NCI-H1092 treated with DMSO at 0.1 percent for 48 hours (cell line): ENCODE measurements at places on chromosomes 5 and 9.

GRCh38 chr5:45101146-45101545, 292.4 kb downstream of the MRPS30 start:
- no peak for DNase-seq

DNA sequence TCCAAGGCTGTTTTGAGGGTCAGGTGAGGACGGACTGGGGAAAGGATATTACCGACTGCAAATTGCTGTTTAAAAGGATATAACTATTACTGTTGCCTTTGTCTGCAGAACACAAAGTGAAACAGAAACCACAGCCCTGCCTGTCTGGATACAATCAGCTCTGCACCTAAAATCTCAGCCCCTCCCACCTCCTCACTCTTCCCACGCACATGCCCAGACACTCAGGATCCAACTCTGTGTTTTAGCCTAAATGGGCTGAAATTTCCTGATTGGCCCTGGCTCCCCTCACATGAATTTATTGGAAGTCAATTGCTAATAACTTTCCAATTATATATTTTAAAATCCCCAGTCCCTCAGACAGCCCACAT, 176.3 kb upstream of the PPP1R26 start:
- DNase-seq, result no peak

DNA sequence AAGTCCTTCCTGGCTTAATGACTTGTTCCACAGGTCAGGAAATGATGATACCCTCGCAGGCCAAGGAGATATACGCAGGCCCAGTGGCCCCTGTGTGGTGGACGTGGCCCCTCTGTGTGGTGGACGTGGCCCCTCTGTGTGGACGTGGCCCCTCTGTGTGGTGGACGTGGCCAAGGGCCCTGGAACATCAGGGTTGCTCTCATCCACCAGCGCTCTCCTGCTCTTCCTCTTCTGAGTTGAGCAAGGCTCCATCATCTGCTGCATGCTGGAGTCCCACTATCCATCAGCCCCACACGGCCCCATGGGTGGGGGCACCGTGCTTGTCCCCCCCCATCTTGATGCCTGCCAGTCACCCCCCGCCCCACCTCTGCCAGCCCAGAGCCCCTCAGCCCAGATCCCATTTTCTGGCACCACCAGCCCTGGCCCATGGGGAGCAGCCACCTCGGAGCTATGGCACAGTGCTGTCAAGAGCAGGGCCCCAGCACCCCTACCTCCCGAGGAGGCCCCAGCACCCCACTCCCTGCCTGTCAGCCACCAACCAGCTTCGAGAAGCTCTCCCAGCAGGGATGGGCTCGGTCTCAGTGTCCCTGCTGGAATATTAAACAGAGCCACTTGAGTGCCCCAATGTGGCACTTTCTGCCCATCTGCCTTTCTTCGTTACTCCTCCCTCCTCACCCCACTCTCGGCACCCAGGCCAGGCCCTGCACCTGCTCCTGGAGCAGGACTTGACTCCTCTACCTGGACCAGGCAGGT, 8.1 kb downstream of the LRRC14B start:
- DNase-seq, result no peak

DNA sequence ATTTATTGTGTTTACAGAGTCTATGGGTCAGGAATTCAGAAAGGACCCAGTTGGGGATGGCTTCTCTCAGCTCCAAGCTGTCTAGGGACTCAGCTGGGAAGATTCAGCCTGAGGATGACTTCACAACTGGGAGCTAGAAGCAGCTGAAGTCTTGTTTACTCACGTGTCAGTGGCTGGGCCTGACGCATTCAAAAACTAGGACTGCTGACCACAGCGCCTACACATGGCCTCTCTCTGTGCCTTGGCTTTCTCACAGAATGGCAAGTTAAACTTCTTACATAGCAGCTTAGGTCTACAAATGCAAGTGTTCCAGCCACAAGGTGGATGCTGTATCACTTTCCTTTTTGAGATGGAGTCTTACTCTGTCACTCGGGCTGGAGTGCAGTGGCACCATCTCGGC, 16.3 kb upstream of the PPP2CA start:
- DNase-seq, result no peak

DNA sequence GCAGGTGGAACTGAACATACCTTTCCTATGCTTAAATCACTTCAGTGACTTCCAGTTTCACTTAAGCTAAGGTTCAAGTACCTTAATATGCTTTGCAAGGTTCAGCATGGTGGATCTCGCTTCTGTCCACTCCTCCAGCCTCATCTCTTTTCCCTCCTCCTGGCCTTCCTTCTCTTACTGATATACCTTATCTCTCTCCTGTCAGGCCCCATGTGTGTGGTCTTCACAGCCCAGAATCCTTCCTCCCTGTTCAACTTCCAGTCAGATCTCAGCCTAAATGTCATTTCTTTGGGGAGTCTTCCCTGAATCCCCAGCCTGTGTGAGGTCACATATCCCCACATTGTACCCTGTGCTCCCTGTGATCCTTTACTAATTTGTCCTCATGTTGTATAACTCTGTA, 87.7 kb downstream of the ANGPTL2 start:
- DNase-seq, result no peak

- no peak for DNase-seq
Measured at GRCh38 chr5:95223566-95224258, 61.2 kb downstream of the MCTP1 start.

- DNase-seq, result no peak
Measured at GRCh38 chr9:136679431-136679941, 7.8 kb downstream of the AGPAT2 start.

GRCh38 chr9:116806075-116806474, 119.0 kb downstream of the TRIM32 start:
- DNase-seq, result no peak

- DNase-seq, result peak; percentile 75
Measured at GRCh38 chr5:103808464-103809106, 246.0 kb upstream of the NUDT12 start.

DNA sequence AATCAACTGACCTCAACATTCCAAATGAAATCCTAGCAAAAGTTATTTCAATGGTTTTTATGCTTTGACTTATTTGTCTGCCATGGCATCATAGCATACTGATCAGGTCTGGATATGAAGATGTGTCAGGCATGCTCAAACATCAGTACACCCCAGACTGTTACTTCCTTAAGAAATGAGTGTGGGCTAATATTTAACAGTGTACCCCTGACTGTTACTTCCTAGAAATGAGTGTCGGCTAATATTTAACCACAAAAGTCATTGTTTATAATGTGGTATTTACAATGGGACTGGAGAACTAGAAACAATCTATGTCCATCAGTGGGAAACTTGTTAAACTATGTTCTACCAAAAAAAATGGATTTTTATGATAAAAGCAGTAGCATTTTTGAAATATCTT, 38.1 kb upstream of the HNRNPA0 start:
- no peak for DNase-seq

- DNase-seq, result no peak
Measured at GRCh38 chr5:171575386-171575785, 155.9 kb downstream of the FGF18 start.

DNA sequence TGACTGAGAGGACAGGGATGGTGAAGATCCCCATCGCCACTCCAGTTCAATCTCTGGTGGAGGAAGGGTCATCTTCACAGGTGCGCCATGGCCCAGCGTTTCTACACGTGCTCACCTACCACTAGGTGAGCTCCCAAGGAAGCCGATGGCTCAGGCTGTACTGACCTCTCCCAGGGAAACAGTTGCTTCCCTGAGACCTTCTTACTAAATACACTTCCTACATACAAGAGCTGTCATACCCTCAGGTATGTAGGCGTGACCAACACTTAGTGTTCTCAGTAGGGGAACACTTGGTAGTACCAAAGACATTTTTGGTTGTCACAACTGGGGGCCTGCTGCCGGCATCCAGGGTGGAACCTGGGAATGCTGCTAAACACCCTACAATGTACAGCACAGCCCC, 75.2 kb downstream of the TENT4A start:
- DNase-seq, result no peak

- no peak for DNase-seq
Measured at GRCh38 chr5:167819406-167819805, 472.0 kb upstream of the WWC1 start.

GRCh38 chr5:175107865-175108264, 336.1 kb downstream of the DRD1 start:
- no peak for DNase-seq

DNA sequence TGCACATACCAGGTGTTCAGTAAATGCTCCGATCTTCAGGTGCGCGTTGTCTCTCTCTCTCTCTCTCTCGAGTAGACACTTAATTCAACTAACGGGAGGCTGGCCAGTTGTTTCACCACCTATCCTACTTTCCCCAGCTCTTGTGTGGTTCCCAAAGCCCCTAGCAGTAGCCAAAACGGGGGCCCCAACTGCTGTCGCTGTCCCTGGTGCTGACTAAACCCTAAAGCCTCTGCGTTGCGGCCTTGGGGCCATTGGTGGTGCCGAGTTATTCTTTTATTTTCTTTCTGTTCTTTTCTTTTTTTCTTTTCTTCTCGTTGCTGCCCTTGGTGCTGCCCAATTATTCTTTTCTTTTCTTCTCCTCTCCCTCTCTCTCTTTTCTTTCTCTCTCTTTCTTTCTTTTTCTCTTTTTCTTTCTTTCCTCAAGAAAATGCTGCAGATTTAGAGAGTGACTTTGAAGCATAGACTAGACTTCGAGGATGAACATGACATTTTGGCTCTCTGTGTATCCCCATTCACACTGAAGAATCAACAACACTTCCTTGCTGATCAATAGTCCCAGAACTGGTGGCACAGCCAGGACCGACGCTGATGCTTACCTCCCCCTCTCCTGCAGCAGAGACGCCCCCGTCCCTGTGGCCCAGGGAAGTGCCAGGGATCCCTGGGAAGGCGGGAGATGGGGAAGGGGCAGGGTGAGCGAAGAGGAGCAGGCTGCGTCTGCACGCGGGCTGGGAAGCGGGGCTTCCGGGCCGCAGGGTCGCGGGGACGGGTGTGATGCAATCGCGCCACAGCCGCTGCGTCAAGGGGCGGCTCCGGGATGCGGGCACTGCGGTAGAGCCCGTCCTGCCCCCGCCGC, at the start of gene FBLL1:
TSS of gene FBLL1 (plus strand) at position 785 of the 853 bp plus-strand sequence. CDS start 200 bp downstream, outside the sequence.
- peak; percentile 15 for DNase-seq

DNA sequence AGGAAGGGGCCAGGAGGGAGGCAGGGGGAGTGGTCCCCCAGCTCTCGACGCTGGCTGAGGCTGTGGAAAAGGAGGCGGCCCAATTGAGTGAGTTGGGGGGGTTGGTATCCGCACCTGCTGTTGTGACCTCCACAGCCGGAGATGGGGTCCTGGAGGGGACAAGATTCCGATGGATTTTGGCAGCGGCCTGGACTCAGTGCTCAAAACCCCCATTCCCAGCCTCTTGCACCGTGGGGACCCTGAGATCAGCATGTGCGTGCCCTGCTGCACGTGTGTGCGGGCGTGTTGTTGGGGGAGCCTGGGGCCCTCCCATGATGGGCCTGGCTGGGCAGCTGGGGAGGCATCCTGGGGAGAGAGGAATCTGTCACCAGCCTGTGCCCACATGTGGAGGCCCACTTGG, 15.0 kb downstream of the CNTFR start:
- no peak for DNase-seq

DNA sequence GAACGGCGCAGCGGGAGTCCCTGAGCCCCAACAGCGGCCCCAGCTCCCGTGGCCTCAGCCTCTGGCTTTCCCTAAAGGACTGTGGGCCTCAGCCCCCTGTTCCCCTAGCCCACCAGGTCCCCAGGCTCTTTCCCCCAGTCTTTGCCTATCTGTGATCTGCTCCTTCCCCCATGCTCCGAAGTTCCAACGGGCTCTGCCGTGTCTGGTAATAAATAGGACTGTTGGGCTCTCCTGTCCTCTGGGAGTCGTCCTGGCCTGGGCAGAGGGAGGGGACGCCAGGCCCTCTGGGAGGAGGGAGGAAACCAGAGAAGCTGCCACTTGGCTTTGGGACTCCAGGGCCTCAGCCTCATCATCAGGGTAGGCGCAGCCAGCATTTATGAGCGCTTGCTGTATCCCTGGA, 28.1 kb downstream of the ADGRD2 start:
- DNase-seq, result peak; percentile 44

GRCh38 chr5:136031711-136032110, 2.9 kb downstream of the TGFBI start:
- DNase-seq, result no peak

DNA sequence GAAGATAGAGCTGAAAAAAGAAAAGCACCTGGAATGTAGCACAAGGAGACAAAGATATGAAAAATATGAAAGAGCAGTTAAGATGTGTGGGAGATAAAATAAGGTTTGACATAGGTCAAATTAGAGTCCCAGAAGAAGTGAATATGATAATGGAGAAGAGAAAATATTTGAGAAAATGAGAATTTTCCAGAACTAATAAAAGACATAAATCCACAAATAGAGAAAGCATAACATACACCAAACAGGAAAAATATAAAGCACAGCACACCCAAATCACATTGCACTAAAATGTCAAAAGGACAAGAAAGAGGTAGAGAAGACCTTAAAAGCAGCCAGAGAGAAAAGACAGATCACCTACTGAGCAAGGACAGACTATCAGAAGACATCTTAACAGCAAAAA, 43.4 kb downstream of the IPPK start:
- no peak for DNase-seq

GRCh38 chr5:64978546-64978945, 209.8 kb downstream of the CWC27 start:
- DNase-seq, result no peak

- no peak for DNase-seq
Measured at GRCh38 chr9:78130004-78130403, 98.4 kb upstream of the GNAQ start.

DNA sequence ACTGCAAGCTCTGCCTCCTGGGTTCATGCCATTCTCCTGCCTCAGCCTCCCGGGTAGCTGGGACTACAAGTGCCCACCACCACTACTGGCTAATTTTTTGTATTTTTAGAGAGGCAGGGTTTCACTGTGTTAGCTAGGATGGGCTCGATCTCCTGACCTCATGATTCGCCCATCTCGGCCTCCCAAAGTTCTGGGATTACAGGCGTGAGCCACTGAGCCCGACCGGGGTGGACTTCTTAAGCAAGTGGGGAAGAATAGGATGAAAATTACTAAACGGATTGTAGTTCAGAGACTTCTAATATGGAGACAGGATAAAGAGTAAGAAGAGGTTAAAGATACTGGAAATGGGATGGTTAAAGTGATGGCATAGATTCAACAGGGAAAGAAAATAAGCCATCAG, 132.3 kb upstream of the IRX2 start:
- DNase-seq, result no peak

DNA sequence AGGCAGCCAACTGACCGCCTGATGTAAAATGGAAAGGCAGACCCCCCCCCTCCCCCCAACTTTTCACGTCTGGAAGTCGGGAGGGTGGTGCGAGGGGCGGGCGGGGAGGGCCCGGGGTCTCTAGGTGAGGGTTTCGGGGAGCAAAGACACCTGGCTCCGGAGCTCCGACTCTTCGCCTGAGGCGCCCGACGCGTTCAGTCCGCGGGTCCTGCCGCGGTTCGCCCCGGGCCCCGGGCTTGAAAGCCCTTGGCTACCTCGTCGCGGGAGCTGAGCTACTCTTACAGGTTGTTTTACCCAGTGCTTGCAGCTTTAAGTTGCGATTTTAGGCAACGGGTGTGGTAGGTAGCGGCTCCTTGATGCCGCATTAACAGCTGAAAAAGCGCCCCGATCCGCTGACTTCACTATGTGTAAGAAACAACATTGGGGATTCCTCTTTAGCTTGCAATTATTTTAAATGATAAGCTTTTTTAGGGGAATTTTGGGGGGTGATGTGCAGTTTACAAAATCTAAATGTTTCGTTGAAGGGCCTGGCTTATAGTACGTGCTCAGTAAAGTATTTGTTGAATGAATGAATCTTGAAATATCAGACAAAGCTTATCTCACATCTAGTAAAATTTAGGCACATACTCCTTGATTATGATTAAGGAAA, 722 bp downstream of the CDC42SE2 start:
- no peak for DNase-seq

- no peak for DNase-seq
Measured at GRCh38 chr5:123776761-123777160, 264.8 kb downstream of the CSNK1G3 start.

GRCh38 chr5:124678468-124678867, 68.0 kb downstream of the ZNF608 start:
- no peak for DNase-seq
